ENCODE measurements at places on chromosomes 7 and 10.

- no peak for DNase-seq
These were observed 44.1 kb downstream of the HGF start for GRCh38 chr7:81725812-81726127.

GRCh38 chr7:148883266-148884048 is 634 bp downstream of the EZH2 start:
- DNase-seq, result no peak

DNA sequence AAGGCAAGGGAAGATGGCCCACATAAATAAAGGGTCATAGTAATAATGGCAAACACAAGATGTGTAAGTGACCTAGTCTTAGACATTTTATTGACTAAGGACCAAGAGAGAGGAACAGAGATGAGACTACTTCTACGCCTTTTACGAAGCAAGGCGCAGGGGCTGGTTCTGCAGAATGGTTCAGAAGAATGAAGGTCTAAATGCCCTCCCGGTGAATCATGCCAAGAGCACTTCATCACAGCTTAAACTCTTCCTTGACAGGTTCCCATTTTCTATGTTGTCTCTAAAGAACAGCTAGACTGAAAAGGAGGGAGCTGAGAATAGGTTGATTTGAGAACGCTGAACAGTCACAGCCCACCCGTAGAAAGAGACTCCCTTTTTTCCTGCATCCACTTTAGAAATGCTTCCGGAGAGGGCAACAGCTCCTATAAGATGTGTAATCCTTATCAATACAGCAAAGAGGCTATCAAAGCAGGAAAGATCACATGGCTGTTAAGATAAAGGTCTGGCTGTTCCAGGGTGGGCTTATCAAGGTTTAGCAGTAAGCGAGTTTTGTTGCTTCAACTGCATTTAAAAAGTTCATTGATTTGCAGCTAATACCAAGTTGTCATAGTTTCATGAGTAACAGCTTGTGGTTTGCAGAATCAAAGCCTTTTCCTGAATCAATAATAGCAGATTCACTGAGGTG is 93.4 kb upstream of the AUTS2 start:
- DNase-seq, result no peak

DNA sequence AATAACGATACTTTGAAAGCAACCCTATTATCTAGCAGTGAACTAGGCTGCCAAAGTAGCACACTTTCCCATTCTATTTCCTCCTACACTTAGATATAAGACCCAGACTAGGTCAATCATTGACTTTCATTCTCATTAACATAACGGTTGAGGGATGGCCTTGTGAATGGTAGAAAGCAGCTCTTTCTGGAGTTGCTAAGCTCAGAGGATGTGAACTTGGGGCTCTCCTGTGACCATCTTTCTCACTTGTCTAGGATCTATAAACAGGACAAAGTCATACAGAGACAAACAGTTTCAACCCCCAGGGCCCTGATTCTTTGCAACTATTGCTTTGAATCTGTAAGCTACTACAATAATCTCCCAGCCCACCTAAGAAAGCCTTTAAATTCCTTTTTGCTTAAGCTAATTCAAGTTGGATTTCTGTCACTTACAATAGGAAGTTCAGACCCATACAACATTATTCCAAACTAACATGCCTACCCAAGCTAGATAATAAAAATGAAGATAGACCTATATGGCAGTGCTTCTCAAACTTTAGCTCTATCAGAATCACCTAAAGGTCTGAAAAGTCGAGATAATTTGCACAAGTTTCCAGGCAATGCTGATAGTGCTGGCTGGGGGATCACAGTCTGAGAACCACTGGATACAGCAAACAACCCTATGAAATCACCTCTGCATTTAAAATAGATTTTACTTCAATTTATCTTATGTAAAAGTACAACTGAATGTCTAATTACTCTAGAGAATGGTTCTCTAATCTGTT is 16.7 kb downstream of the P4HA1 start:
- no peak for DNase-seq

- no peak for DNase-seq
These were observed 2.8 kb downstream of the SHH start for GRCh38 chr7:155809332-155809946.

DNA sequence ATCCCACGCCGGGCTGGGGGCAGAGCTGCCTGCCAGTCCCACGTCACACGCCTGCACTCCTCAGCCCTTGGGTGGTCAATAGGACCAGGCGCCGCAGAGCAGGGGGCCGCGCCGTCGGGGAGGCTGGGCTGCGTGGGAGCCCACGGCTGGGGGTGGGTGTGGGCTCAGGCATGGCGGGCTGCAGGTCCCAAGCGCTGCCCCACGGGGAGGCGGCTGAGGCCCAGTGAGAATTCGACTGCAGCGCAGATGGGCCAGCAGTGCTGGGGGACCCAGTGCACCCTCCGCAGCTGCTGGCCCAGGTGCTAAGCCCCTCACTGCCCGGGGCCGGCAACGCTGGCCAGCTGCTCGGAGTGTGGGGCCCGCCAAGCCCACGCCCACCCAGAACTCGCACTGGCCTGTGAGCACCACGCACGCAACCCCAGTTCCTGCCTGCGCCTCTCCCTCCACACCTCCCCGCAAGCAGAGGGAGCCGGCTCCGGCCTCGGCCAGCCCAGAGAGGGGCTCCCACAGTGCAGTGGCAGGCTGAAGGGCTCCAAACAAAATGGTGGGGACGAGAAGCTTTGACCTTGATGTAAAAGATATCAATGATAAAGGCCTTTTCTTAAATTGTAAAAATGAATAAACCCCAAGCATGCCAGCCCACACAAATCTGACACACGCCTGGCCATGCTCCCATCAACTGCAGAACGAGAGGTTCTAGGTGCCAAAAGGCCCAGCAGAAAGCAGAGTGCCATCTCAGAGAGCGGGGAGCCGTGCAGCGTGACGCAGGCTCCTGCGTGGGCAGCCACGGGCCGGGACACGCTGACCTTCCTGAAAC is 255.5 kb downstream of the MAD1L1 start:
- no peak for DNase-seq

Measured in NCI-H2107 (cell line).